Daoy (cell line): ENCODE measurements at places on chromosomes 6 and 20. TPM values are rescaled to one million over a fixed set of nuclear protein-coding genes. Genes with fewer than 3 reads are reported as not detected.

Gene EPB41L1
- total RNA-seq, result 2.2 and 8.5 TPM in 2 replicates

GRCh38 chr20:5195655-5196054 lies 68.8 kb downstream of the CDS2 start:
- no peak for DNase-seq

Gene VWA7
- total RNA-seq, result 0.34 TPM in 1 of 2 replicates, not detected in the other

Gene MAFB
- total RNA-seq, result 0.97 and 1.1 TPM in 2 replicates

DNA sequence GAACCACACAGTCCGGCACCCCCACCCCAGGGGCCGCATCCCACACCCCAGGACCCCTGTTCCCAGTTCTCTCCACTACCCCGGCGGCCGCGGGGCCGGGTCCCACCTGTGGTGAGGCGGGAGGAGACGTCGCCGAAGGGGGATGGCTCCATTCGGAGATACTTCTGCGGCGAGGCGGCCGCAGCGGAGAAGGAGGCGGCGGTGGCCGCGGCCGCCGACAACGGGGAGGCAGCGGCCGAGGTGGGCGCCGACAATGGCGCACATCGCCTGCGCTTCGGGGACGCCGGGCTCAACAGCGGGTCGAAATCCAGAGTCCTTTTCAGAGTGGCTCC lies 723 bp downstream of the AKIRIN2 start:
- no peak for DNase-seq

DNA sequence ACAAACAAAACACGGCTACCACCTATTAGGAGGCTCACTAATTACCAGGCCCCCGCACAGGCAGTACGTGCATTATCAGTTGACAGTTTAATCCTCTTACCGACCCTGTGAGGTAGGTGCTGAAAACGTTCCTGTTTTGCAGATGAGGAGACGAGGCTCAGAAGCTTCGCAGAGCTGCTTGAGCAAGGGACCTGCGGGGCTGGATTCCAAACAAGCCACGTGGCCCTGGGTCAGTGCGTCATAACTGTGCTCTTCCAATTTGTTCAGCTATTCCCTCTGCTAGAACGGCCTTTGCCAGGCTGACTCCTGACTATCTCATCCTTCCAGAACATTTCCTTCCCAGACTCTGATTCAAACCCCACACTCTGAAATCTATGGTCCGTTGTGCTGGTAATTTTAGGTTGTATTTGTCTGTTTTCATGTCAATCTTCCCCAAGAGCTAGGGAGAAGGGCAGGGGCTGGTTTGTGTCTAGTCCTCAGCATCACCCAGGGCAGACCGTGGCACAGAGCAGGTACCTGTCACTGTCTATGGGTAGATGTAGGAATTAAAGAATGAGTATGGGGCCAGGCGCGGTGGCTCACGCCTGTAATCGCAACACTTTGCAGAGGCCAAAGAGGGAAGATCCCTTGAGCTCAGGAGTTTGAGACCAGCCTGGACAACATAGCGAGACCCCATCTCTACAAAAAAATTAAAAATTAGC lies 28.8 kb upstream of the TLDC2 start:
- DNase-seq, result peak; percentile 63

DNA sequence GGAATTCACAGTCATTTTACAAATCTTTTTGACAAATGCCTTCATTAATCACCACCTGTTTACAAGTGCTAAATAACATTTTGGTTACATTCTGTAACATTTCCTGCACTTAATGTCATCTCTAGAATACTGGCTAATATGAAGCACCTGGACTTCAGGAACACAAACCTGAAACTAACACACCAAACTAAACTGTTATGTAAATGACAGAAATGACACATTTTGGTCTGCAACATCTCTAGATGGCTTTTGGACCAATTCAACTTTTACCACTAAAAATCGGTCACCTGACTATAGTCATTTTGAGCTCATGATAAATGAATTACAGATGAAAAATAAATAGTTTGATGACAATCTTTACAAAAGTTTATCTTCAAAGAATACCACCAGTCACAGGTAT lies 80.6 kb downstream of the ATG5 start:
- no peak for DNase-seq

- no peak for DNase-seq
Measured at GRCh38 chr6:23335894-23336293, 766.5 kb downstream of the HDGFL1 start.
